ENCODE measurements at places on chromosomes 4 and X.

DNA sequence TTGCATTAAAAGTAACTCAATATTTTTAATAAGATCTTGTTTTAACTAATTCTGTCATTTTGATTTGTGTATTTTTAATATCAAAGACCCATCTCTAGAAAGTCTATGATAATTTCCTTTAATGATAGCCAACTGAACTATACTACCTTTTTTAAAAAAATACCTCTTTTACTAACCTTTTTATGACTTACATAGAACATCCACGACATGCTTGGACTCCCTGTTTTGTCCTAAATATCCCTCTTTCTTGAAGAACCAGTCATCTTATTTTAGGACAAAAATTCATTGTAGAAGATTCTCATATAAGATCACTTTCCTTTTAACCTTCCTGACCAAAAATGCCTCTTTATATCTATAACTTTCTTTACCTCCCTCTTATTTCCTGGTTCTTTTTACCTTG is 76.8 kb upstream of the GC start:
- no peak for DNase-seq

- DNase-seq, result no peak
Measured at GRCh38 chrX:55312655-55313054, 47.9 kb upstream of the PAGE3 start.

DNA sequence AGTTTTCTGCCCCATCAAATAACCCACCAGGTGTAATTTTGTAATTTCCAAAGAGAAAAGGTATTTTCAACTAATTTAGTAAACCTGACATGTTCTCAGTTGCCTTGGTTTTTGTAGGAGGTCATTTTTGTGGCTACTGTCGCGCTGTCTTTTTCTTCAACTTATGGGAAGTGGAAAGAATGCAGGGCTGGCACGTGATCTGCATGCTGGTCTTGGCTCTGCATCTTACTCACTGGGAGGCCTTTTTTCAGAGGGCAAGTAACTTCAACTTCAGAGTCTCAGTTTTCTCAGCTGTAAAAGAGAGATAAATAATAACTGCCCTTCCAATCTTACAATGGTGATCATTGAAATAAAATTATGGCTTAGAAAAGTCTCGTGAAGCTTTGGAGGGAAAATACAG is 109.9 kb upstream of the SMIM10 start:
- no peak for DNase-seq

- DNase-seq, result no peak
Measured at GRCh38 chr4:14452764-14453163, 549.5 kb upstream of the CPEB2 start.

DNA sequence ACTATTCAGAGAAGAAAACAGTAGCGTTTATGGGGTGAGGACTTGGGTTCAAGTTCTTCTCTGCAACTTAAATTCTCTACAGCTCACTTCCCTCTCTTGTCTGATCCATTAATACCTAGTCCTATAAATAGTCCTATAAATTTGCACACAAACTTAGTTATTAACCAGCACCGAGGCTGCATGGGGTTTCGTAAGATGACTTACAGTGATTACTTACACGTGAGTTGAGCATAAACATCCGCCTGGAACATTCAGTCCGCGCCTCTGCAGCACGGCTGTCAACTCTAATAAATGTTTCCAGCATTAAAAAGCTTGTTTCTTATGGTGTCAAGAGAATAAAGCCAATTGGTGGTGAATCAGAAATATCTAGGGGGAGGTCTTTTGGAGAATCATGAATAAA is 103.0 kb upstream of the ENPP6 start:
- no peak for DNase-seq

DNA sequence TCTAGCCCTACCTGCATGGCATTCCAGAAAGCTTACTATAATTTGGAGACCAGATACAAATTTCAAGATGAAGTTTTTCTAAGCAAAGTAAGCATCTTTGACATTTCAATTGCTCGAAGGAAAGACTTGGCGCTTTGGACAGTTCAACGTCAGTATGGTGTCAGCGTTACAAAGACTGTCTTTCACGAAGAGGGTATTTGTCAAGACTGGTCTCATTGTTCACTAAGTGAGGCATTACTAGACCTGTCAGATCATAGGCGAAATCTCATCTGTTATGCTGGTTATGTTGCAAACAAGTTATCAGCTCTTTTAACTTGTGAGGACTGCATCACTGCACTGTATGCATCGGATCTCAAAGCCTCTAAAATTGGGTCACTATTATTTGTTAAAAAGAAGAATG is 17.6 kb downstream of the THAP9 start:
- no peak for DNase-seq

GRCh38 chrX:76420237-76420636 is 7.3 kb upstream of the MAGEE1 start:
- DNase-seq, result no peak
